ENCODE measurements at places on chromosomes 12 and 14. TPM values are rescaled to one million over a fixed set of nuclear protein-coding genes. Genes with fewer than 3 reads are reported as not detected.
A peak's percentile ranks its signal among the peaks of the same experiment; 100 is the strongest.

- DNase-seq = no peak
Observed at GRCh38 chr12:45219621-45220020, 3.7 kb downstream of the ANO6 start.

DNA sequence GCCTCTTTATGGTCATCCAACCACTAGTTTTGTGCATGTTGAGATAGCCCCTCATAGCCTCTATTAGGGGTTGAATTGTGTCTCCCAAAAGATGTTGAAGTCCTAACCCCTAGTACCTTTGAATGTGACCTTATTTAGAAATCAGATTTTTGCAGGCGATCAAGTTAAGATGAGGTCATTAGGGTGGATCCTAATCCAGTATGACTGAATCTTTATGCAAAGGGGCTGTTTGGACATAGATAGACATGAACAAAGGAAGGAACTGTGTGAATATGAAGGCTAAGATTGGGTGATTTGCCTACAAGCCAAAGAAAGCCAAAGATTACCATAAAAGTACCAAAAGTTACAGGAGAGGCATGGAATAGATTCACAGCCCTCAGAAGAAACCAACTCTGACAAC, 209.6 kb downstream of the NUAK1 start:
- no peak for DNase-seq

CLEC1B gene
- not detected for polyA plus RNA-seq

RASAL1 gene
- not detected for polyA plus RNA-seq

DNA sequence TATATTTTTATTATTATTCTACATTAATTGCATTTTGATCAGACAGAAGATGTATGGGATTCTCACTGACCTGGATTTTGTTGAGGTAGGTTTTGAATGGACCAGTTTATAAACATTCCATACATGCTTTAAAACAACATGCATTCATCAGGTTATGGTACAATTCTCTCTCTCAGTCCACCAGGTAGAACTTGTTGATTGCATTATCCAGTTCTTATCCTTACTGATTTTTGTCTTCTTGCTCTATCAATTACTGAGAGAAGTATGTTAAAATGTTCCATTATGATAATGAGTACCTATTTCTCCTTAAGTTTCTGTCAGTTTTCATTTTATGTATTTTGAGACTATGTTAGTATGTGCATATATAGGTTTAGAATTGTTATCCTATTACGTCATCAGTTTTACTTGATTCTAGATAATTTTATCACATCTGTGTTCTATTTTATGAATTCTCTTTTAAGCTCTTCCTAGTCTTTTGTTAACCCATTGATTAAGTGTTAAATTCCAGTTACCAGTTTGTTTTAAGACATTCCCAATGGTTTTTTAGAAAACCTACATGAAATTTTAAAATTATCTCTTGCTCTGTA, 50.6 kb downstream of the EP400 start:
- DNase-seq = no peak

DNA sequence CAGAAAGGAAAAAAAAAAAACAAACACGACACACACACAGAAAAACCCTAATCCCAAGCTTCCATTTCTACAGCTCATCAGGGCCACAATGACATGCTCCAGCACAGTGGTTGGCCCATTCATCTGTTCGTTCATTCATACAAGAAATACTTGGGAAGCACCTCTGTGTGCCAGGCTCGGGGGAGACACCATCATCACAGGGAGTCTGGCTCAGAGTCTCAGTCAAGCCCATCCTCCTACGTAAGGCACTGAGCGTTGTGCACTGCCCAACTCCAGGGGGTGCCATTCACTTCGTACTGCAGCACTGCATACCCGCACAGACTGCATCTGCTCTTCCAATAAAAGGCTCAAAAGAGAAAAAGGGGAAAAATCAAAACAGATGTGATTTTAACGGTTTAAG, 15.3 kb downstream of the VPS37B start:
- no peak for DNase-seq

SYCP3 gene
- not detected for polyA plus RNA-seq

DNA sequence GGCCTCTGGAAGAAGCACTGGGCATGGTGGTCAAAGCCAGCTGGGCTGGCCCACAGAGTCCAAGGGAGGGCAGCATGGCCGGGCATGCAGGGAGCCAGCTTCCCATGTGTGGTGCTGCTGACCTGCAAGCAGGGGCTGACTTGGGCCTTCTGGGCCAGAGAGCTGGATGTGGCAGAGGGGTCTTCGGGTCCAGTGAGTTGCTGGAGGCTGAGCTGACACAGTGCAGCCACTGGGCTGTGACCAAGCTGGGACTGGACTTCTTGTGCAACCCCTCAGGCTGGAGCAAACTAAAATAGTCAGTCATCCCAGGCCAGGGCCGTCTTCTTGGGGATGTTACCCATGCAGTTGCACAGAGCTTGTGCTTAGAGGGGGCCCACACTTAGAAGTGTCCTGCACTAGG, 7.3 kb upstream of the RIN3 start:
- DNase-seq = no peak

- peak; percentile 34 for DNase-seq
Observed at GRCh38 chr14:50333014-50333509, 20.9 kb downstream of the DMAC2L start.

DNA sequence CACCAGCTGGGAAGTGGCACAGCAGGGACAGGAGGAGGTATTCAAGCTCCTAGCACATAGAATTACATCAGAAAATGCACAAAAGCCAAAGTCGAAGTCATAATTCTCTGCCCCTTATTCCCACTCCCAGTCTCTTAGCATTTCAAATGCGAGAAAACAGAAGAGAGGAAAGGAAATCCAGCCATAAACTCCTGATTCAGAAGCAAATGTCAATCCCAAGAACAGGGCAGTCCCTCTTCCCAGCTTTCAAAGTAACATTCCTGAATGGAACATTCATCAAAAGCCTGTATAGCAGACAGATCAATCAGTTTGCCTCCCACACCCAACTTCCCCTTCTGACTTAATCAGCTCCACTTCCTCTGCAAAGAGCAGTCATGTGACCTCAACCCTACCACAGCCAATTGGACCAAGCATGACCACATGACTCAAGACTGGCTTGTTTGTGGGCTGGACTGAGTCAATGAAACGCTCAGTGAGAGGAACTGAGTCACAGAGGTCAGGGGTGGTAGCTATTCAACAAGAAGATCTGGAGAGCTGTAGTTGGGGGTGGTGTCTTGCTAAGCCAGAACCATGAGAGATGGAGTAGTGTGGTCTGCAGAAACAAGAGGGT, 41.4 kb upstream of the TUNAR start:
- DNase-seq = peak; percentile 2

- DNase-seq = no peak
Observed at GRCh38 chr12:93704122-93704521, 26.9 kb downstream of the CRADD start.

GPR162 gene
- polyA plus RNA-seq = 9.0 TPM

GTF2A1 gene
- polyA plus RNA-seq = 11.1 TPM

- no peak for DNase-seq
Observed at GRCh38 chr14:79721399-79722084, 489.8 kb downstream of the DIO2 start.

GRCh38 chr14:50362764-50363713, 33.6 kb downstream of the CDKL1 start:
- no peak for DNase-seq

- DNase-seq = peak; percentile 68
Observed at GRCh38 chr12:52903855-52904508, 894 bp downstream of the KRT8 start.

HCAR2 gene
- not detected for polyA plus RNA-seq

DNA sequence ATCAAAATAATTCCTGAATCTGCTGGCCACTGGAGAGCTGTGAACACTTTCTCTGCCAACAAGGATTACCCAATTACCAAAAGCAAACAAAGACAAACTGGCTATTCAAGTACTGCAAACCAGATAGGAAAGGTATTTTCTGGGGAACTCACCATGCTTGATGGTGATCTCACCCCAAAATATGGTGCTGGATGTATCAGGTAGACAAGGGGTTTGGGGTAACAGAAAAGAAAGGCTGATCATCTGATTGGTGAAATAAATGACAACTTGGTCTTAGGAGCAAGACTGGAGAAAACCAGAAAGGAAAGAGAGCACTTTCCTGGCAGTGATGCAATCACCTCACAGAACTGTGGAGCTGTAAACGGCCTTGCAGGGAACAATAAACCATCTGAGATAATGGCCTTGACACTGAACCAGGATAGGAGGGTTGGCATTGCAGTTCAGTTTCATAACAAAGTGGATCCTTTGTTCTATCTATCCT, 31.0 kb upstream of the NPFF start:
- DNase-seq = peak; percentile 50

DNA sequence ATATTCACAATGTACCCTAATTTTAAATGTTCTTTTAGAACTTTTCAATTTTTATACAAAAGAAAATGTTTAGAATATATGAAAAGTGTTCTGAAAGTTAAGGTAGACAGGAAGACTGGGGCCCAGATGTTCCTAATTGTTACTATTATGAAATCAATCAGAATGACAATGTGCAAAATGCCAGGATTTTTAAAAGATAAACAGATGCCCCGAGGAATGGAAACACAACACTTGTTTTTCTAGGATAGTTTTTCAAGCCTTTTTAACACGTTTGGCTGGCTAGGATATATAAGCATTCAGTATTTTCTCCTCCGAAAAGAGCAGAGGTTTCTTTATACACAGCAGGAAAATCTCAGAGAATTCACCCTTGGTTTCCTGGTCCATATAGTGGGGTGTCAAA, 106.8 kb downstream of the ESR2 start:
- DNase-seq = no peak

DPY19L2 gene
- 0.59 TPM for polyA plus RNA-seq

TAS2R50 gene
- not detected for polyA plus RNA-seq

DNA sequence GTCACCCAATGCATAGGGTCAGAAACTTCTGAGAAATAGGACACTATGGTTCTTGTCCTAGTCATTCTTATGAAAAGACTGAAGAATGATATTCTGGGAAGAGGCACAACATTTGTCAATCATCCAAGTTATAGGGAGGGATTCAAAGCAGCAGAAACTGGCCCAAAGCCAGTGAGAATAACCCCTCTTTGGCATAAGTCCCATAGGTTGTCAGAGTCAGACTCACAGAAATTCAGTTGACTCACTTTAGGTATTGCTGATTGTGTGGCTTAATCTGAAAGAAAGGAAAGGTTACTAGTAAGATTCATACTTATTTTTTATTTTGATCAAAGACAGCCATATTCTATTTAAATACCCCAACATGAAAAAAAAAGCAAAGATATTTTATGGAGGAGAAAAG, 151.0 kb downstream of the SRGAP1 start:
- peak; percentile 50 for DNase-seq

DNA sequence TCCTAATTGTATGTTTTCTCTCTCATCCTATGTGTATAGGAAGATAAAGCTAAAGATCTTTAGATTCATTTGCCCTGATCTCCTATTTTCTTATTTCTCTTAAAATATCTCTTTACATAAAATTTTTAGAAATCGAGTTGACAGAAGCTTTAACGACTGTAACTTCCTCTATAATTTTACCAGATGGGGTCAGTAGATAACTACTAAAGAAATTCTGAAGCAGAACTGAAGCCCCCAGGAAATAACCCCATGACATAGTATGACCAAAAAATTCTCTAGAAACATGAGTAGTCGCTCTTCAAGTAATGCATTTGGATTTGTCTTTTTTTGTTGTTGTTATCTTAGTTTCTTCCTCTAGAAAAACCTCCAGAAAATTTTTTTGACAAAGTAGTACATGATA, 288.0 kb downstream of the ERC1 start:
- DNase-seq = no peak

DNA sequence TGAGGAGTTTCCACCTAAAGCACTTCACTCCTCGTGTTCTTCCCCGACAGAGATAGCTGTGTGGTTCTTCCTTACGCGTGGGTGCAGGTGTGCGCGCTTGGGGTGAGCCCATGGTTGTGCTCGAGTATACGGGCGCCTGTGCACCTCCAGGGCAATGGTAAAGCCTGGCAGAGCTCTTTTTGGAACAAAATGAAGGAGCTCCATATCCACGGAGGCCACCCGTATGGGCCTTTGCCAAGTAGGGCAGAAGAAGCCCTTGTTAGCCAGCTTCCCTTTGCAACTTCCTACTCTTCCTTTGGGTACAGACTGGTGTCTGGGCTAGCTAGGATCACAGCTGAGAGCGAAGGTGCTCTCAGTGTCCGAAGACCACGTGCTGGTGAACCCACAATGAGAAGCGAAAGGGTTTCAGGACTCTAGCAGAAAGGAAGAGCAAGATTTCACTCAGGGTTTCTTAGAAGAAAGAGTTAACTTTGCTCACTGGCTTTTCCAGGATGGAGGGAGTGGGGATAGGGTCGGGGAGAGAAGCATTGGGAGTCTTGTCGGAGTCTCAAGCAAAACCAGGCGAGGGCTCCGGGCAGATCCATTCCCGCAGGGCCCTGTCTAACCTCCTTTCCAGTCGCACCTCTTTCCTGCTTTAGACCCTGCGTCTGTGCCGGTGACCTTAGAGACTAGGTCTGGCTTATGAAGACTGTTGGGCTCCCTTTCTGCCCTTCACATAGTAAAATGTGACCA, 960 bp upstream of the LRFN5 start:
- DNase-seq = no peak

SPATS2 gene
- polyA plus RNA-seq = 32.6 TPM

DNA sequence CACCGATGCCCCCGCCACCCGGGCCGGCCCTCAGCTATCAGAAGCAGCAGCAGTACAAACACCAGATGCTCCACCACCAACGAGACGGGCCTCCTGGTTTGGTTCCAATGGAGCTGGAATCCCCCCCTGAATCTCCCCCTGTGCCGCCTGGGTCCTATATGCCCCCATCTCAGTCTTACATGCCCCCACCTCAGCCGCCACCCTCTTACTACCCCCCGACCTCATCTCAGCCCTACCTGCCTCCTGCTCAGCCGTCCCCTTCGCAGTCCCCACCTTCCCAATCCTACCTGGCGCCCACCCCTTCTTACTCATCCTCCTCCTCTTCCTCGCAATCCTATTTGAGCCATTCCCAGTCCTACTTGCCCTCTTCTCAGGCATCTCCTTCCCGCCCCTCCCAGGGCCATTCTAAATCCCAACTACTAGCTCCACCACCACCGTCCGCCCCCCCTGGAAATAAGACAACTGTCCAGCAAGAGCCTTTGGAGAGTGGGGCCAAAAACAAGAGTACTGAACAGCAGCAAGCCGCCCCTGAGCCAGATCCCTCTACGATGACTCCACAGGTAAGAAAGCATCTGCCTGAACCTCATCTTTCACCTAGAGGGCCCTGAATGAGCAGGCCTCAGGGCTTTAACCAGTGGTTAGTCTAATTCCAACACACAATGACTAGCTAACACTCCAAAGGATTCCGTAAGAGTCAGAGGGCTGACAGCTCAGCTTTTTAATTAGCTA, 851 bp downstream of the YLPM1 start:
- peak; percentile 35 for DNase-seq

SLC22A17 gene
- polyA plus RNA-seq = 4.2 TPM

DNA sequence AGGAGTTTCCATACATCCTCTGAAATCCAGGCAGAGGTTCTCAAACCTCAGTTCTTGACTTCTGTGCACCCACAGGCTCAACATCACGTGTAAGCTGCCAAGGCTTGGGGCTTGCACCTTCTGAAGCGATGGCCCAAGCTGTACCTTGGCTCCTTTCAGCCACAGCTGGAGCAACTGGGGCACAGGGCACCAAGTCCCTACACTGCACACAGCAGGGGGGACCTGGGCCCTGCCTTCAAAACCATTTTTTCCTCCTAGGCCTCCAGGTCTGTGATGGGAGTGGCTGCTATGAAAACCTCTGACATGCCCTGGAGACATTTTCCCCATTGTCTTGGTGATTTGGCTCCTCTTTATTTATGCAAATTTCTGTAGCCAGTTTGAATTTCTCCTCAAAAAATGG, 10.6 kb downstream of the AREL1 start:
- DNase-seq = no peak
